ENCODE measurements at places on chromosomes 7 and 10.

- no peak for DNase-seq
Observed at GRCh38 chr7:104775531-104775930, 238.5 kb upstream of the KMT2E start.

GRCh38 chr7:28533731-28534531 is 121.6 kb downstream of the CREB5 start:
- DNase-seq = no peak

- DNase-seq = no peak
Observed at GRCh38 chr7:53768186-53768585, 732.8 kb downstream of the POM121L12 start.

DNA sequence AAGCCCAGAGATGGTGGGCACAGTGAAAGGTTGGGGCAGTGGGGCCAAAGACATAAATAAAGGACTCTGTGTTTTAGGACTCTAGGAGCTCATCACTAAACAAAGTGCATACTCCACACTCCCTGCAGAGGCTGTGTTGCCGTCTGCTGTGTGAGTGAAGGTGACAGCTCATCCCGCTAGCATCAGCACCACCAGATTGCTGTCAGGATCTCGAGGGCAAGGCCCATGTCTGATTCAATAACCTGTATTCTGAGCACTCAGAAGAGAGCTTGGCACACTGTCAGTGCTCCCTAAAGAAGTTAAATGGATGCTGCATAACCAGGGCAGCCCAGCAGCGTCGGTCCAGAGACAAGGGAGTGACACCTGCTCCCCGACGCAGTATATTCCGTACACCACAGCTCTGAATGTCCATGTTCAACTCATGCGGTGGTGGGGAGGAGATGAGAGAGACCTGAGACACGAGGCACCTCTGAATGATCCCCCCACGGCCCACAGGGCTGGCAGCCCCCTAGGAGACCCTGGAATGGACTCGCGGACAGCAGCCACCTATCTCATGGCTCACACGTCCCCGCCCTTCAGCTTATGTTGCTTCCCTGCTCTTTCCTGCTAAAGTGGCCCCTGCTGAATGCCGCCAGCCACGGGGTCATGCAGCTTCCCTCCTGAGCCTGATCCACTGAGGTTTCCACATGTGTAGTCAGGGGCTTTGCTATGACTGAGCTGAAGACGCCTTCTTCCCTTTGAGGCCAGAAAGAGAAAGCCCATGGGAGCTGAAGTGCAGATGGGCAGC is 132.7 kb upstream of the KCNMA1 start:
- no peak for DNase-seq

DNA sequence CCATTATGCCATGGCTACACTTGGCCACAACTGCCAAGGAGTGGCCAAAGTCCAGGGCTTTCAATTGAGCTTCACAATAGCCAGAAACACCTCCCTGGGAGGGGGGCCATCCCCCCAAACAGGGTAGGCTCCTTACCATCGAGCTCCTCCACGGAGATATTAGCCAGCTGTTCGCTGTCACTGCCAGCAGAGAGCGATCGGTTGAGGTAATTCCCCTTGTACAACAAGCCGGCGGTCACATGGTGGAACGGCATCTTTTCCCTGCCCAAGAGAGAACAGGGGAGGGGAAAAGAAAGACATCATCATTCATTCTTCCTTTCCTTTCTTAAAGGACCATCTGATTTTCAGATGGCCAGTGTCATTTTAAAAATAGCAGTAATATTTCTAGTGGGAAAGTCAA is 133.6 kb downstream of the CALN1 start:
- no peak for DNase-seq

DNA sequence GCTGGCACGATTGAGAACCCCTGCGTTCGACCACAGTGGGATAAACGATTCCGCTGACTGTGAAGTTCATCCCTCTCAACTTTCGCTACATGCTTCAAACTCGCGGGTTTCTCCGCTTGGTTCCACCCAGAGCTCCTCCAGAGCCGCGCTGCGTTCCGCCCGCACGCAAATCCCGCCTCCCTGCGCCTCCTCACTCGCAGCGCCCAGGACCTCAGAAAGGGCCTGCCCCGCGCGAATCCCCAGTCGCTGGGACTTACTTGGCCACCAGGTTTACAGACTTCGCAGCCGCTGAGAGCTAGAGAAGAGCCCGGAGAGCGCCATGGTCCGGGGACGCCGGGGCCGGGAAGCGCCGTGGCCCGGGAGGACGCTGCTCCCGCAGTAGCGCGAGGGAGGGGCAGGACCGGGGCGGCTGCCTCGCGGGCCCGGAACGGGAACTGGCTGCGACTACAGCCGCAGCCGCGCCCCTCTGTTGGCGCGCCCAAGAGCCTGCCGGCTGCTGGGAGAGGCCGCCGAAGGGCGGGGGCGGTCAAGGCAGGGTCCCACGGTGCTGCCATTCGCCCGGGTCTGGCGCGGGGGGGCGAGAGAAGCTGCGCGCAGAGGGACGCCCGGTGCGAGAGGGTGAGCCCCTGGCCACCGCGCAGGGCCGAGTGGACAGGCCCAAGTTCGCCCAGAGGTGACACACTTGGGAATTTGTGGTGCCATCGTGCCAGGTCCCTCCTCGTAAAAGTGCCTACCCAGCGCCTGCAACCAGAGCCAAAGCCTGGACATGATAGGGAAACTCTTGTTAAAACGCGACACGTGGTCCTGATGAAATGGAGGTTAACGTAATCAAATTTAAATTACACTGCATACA is at the start of gene NOD1:
Gene NOD1, minus strand, starts transcription at position 436 of the 853 bp plus-strand sequence. CDS start 21,863 bp downstream, outside the sequence.
- peak; percentile 70 for DNase-seq

Measured in amniotic epithelial cell (primary cell).